Sciatic nerve (tissue), 2 donors: ENCODE measurements at places on chromosomes 2 and 18. TPM values are rescaled to one million over a fixed set of nuclear protein-coding genes. Genes with fewer than 3 reads are reported as not detected.

DNA sequence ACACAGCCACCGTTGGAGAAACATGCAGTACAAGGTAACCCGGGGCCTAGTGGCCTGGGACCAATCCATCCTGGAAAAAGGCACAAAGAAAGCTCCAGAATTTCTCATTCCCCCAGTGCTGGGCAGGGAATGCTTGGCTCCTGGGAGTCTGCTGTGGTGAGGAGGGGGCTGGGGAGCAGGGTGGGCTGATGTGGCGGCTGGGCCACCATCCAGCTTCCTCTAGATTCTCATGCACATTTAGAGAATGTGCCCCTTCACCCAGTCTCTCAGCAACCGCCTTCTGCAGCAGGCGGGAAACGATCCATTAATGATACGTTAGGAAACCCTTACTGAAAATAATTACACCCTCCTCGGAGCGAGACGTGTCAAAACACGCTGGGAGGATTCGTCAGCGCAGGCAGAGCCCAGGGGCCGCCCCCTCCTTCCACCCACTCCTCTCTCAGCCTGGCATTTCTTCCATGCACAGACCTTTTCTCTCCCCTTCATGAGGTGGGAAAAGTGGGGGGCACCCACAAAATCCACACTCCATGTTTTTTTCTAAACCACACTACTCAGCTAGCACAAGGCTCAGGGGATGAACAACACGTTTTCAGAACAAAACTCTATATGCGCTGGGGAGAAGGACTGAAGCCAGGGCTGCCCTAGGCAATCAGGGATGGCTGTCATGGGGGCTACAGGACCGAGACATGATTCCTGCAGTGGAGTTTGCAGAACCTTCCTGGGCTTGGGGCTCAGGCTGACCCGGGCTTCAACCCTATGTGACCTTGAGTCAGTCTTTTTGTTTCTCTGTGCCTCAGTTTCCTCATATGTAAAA is 56.1 kb upstream of the SMAD7 start:
- DNase-seq = no peak

The GALM gene
- 14.6 TPM for total RNA-seq

DNA sequence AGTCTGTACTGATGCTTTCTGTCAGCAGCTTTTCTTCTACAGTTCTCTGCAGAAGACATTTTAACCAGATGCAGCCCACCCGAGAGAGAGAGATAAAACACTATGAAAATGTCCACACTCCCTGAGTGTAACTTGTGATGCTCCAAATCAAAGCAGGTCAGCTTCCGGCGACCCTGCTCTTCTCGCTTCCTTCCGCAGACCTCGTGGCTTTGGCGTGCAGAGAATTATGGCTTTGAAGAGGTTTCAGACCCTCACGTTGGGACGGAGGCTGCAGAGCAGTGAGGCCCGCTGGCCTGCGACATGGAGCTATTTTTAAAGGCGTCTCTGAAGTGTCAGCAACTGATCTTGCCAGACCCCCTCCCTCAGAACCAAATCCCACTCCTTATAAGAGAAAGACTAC is 41.8 kb downstream of the TMEM163 start:
- DNase-seq = no peak

The PLCL1 gene
- 6.7 TPM for total RNA-seq

DNA sequence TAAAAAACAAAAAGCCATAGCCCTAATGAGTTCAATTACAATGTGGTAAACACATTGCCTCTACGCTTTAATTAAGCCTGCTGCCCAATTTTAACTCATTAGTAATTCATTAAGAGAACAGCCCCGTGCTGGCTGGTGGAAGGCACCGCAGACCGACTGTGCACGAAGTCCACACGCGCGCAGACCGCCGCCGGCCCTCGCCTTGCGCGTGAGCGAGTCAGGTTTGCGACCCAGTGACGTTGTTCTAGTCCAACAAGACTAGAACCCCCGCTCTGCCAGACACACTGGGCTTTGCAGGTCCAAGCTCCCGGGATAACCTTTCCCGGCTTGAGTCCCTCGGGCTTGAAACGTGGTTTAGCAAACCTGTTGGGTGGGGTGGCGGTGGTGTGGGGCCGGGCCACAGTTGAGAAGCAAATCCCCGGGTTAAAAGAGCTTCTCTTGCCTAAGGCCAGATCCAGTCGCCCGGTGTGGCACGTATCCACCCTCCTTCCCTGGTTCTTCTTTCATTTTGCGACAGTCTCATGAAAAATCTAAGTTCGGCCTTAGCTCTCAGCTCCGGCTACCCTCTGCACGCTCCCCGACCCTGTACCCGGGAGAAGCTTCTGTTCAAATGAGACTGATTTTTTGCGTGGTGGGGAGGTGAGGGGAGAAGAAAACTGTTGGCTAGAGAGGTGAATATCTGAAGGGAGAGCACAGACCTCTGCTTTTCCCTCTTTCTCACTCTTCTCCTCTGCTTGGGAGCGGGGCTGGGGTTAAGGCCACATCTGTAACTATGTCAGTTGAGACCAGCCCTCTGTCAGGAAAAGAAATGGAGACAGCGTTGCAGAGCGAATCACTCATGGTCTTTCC is 11.1 kb upstream of the SKOR2 start:
- DNase-seq = no peak

DNA sequence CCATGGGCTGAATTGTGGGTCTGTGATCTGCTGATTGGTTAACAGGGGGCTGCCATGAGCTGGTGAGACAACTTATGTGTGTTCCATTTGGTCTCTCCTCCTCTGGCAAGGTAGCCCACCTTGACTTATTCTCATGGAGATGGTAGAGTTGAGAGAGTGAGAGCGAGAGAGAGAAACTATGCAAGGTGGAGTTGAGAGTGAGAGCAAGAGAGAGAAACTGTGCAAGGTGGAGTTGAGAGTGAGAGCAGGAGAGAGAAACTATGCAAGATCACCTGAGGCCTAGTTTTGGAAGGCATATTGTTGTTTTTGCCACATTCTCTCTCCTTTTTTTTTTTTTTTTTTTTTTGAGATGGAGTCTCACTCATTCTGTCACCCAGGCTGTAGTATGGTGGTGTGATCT is 155.7 kb downstream of the UBR3 start:
- no peak for DNase-seq

GRCh38 chr2:140457483-140457882 is 1673.3 kb downstream of the LRP1B start:
- no peak for DNase-seq

GRCh38 chr2:7930800-7931635 is 750.8 kb upstream of the ID2 start:
- no peak for DNase-seq

DNA sequence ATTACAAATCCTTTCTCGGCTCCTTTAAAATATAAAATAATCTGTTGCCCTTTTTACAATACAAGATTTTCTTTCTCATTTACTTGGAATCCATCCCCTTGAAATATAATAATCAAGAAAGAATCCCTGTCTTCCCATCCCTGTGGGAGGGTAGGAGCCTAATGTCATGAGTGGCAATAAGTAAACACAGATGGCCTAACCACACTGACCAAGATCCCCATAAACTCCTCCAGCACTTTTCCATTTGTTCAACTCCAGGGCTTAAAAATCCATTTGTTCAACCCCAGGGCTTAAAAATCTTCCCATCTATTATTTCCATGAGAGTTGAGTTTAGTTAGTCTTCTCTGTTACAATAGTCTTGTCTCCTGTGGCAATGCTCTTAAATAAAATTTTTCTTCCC is 297.6 kb downstream of the CDH7 start:
- no peak for DNase-seq

GRCh38 chr2:120978359-120979050 is 242.8 kb downstream of the GLI2 start:
- DNase-seq = no peak

GRCh38 chr2:201779901-201780673 is 646 bp downstream of the ALS2 start:
- DNase-seq = no peak

The LYPD6B gene
- not detected for total RNA-seq

- DNase-seq = no peak
Measured at GRCh38 chr2:63658176-63658968, 69.6 kb downstream of the MDH1 start.

GRCh38 chr2:24262421-24262970 is 87.6 kb downstream of the FAM228A start:
- no peak for DNase-seq

The ANKRD62 gene
- total RNA-seq = not detected

The ASTL gene
- total RNA-seq = 0.31 TPM

- no peak for DNase-seq
Measured at GRCh38 chr2:12397854-12398253, 318.9 kb upstream of the TRIB2 start.

DNA sequence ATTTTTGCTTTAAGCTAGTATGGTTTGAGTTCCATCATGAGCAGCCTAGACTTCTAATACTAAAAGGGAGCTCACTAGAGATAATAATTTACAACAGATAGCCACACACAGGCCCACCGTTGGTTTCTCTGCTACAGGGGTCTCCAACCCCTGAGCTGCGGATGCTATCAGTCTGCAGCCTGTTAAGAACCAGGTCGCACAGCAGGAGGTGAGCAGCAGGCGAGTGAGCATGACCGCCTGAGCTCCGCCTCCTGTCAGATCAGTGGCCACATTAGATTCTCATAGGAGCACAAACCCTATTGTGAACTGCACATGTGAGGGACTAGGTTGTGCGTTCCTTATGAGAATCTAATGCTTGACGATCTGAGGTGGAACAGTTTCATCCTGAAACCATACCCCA is 150.6 kb downstream of the HRH4 start:
- no peak for DNase-seq
